ENCODE measurements at places on chromosomes 2 and 18.

DNA sequence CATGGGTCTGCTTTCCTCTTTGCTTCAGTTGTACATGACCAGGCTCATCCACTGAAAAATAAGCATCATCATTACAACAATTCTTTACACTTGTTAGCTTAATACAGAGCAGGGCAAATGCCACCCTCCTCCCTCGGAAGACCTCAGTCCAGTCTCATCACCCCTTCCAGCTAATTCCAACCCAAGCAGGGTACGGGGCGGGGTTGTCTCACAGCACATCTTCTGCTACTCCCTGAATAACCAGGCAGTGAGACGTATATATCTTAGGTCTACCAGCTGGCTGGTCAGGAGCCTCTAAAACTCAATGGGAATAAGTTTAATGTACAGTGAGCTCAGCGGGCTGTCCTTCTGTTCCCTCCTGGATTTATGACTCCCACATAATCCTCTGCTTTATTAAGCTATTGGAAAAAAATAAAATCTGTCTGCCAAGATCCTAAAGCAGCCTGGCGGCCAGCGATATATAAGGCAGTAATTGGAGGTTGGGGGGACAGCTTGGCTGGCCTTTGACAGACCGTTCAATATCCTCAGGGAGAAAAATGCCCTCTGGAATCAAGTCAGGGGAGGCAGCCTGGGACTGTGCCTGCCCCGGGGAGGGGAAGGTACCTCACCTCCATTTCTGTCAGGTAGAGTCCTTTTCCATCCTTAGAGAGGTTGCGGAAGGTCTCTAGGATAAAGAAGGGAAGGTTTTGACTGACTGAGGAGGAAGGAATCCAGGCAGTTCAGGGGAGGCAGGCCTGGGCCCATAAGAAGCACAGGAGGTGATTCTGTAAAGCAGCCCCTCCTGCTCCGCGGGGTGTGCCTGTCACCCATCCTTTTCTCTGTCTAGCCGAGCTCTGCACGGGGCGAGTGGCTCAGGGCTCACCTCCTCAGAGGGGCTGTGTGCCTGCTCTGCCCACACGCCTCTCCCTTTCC, 76.3 kb downstream of the CAPN13 start:
- no peak for DNase-seq

GRCh38 chr2:157900684-157901083, 24.6 kb upstream of the ACVR1 start:
- no peak for DNase-seq

- DNase-seq = peak; percentile 54
These were observed 111.8 kb upstream of the CNTNAP5 start for GRCh38 chr2:123913143-123913735.

DNA sequence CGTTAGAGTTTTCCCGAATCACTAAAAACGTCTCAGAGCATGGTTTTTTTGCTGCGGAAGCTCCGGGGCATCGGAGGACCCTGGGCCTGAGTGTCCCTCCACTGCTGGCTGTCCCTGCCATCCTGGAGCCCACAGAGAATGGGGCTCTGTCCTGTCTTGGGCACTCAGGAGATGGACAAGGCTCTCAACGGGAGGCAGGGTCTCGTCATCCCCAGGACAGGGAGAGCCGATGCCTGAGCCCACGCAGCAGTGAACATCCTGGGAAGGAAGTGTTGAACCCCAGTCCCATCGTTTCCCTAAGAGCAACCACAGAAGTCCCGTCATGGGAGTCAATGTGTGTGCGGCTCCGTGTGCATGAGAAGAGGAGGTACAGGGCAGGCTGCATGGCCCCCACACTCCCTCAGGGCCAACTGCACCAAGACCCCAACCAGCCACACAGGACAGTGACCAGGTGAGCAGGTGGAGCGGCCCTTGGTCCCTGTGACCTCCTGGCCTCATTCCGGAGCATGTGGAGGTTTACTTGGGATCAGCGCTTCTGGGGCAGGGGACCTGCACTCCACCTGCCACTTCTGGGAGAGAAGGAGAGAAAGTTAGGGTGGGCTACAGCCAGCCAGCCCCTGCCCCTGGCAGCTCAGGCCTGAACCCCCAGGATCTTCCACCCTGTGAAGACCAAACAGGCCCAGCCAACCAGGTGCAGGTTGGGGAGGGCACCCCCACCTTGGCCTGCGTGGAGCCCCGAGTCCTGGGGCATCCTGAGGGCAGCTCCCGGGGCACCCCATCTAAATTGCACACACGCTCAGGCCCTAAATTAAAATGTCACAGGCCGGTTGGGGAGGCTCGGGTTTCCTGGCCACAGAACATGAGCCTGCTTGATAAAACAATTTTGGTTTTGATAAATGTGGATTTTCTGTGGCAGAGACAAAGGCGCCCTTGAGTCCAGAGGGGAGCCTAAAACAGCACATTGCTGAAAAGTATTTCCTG, 3.1 kb upstream of the SNED1 start:
- peak; percentile 79 for DNase-seq

GRCh38 chr18:64271246-64271645, 122.4 kb upstream of the LINC00305 start:
- no peak for DNase-seq

- no peak for DNase-seq
These were observed 406.6 kb upstream of the KCNJ3 start for GRCh38 chr2:154291927-154292326.

- no peak for DNase-seq
These were observed 140.8 kb downstream of the FIGN start for GRCh38 chr2:163595028-163595427.

DNA sequence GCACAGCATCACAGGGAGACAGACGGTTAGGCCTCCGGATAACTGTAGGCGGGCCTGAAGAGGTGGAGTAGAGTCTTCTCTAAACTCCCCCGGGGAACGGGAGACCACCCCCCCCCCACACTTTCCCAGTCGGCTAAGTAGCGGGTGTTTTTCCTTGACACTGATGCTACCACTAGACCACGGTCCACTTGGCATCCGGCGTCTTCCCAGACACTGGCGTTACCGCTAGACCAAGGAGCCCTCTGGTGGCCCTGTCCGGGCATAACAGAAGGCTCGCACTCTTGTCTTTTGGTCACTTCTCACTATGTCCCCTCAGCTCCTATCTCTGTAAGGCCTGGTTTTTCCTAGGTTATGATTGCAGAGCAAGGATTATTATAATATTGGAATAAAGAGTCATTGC, 25.7 kb upstream of the NCL start:
- DNase-seq = no peak
